ENCODE measurements at places on chromosomes 11 and 22.

DNA sequence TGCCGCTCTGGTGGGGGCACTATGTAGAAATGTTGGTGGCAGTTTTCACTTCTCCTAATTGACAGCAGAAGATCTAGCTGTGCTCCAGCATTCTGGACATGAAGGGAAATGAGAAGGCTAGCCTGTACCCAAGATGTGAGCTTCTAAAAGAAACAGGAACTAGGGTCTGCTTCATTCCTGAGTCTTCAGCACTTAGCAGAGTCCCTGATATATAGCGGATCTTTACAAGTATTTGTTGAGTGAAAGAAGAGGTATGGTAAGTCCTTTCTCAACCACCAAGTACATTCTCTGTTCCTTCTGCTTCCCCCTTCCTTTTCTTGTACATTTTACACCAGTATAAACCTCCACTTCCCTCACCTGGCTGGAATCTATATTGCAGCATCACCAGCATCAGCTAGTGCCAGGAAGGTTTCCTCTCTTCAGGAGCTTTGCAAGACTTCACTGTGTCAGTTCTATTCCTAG lies 408.3 kb upstream of the CADM1 start:
- no peak for DNase-seq

GRCh38 chr11:119424276-119424675 lies 1.3 kb upstream of the THY1 start:
- DNase-seq, result no peak

DNA sequence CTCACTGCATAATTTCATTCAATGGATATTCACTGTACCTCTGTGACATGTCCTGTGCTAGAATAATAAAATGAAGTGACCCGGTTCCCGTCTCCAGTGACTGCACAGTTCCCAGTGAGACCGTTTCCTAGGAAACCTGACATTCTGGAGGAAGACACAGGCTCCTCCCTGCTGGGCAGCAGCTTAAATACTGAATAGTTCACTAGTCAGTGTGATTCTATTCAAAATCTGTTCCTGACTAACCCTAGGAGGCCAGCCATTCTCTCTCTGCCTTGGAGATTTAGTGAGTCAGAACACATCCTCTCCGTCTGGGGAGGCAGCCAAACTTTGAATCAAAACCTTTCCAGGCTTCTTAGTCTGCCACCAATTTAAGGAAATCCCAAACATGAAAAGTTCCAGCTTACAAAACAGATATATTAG lies 11.3 kb downstream of the TRIM66 start:
- no peak for DNase-seq

GRCh38 chr11:44028816-44029506 lies 18.8 kb upstream of the ACCSL start:
- no peak for DNase-seq

DNA sequence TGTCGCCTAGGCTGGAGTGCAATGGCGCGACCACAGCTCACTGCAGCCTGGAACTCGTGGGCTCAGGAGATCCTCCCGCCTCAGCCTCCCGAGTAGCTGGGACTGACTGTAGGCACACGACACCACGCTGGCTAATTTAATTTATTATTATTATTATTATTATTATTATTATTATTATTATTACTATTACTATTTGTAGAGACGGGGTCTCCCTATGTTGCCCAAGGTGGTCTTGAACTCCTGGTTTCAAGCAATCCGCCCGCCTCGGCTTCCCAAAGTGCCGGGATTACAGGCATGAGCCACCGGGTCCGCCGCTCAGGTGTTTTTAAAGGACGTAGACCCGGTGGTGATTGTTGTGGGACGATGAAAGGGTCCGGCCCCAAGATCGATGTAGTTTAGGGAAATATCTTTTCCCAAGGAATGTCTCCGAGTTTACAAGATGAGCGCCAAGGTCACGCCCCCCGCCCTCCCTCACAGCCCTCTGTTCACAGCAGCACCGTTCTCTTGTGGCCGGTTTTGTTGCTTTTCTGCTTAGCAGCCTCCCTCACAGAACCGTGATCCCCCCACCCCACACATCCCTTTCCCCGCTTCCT lies 728 bp upstream of the POGLUT3 start:
- DNase-seq, result no peak

- DNase-seq, result no peak
Observed at GRCh38 chr11:17845431-17845881, 110.9 kb downstream of the KCNC1 start.

- DNase-seq, result no peak
Observed at GRCh38 chr22:22371031-22371541, 126.5 kb downstream of the VPREB1 start.

GRCh38 chr22:36026741-36027140 lies 1.9 kb downstream of the RBFOX2 start:
- no peak for DNase-seq

GRCh38 chr11:27718863-27719545 lies 18.7 kb upstream of the BDNF start:
- DNase-seq, result no peak

- DNase-seq, result no peak
Observed at GRCh38 chr11:115198321-115198741, 305.9 kb downstream of the CADM1 start.

GRCh38 chr11:92432515-92432914 lies 207.9 kb downstream of the FAT3 start:
- DNase-seq, result no peak

GRCh38 chr11:105389952-105390351 lies 219.9 kb upstream of the GRIA4 start:
- no peak for DNase-seq

- DNase-seq, result no peak
Observed at GRCh38 chr11:77379253-77379652, 77.8 kb upstream of the GDPD4 start.

DNA sequence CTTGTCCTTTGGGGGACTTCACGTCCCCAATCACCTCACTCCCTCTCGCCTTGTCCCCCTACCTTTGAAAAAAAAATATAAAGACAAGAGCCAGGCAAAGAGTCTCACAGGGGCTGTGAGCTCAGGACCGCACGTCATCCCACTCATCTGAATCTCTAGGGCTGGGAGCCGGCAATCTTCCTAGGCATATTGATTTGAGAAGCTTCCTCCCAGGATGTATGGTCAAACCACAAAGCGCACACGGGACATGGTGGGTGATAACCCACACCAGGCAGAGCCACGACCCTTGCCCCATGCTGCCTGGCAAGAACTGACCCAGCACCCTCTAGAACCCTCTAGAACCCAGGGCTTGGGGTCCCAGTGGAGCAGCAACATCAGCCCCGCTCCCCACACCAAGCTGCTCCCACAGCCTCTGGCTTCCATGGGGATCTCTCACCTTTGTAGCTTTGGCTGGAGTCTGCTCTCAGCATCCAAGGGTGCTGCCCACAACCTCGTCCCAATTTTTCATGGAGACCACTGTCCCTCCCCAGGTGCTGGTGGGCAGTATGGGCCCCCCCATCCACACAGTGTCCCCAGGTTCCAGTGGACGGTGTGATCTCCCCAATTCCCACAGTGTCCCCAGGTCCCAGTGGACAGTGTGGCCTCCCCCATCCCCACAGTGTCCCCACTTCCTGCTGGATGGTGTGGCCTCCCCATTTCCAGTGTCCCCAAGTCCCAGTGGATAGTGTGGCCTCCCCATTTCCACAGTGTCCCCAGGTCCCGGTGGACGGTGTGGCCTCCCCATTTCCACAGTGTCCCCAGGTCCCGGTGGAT lies 85.2 kb upstream of the FGF3 start:
- DNase-seq, result no peak

- DNase-seq, result no peak
Observed at GRCh38 chr22:40414311-40414710, 43.9 kb downstream of the SGSM3 start.

DNA sequence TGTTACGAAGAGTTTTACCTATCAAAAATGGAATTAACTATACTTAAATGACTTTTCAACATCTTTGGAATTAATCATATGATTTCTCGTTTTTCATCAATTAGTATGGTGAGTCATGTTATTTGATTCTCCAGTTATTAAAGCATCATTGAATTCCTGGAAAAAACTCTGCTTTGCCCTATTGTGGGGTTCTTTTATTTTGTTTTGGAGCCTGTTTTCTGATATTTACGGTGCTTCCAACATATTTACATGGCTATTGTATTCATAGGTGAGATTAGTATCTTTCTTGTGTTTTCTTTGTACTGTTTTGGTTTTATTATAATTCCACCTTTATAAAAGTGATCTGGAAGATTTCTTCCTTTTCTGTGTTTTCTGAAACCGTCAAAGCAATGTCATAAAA lies 902.7 kb downstream of the TBC1D22A start:
- no peak for DNase-seq

- no peak for DNase-seq
Observed at GRCh38 chr11:64649291-64649697, 58.3 kb downstream of the SLC22A12 start.

Measured in naive thymus-derived CD4-positive, alpha-beta T cell (primary cell).